GM23338 (cell line): ENCODE measurements at places on chromosomes 16 and 17.

DNA sequence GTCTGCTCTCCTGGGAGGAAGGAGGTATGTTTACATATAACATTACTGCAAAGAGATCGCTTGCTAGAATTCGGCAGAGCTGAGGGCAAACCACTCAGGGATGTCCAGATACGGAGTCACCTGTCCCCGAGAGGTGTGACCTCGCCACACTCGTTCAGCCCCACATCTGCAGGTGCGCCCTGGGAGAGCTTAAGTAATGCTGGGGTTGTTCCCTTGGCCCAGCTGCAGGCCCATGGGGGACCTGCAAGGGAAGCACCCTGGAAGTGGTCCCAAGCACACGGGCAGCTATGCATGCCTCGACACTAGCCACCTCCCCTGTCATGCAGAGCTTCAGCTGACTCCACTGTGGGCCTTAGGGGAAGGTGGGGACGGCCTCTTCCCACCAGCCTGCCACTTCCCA lies 22.2 kb downstream of the USP22 start:
- no peak overlapping the region for H3K4me3 ChIP-seq
- DNase-seq, result no peak
- no peak overlapping the region for H3K27ac ChIP-seq
- H3K27me3 ChIP-seq, result no peaks in the 10 kb centered on the region
- H3K4me1 ChIP-seq, result no peaks in the 10 kb centered on the region
- peaks cover 87% of the 10 kb centered on the region for H3K36me3 ChIP-seq

- no peaks in the 10 kb centered on the region for H3K27me3 ChIP-seq
- no peaks in the 10 kb centered on the region for H3K36me3 ChIP-seq
- peaks cover 15% of the 10 kb centered on the region for H3K4me1 ChIP-seq
- H3K4me3 ChIP-seq, result no peak overlapping the region
- H3K27ac ChIP-seq, result no peak overlapping the region
- no peak for DNase-seq
Observed at GRCh38 chr17:6796887-6797490, 21.0 kb downstream of the FBXO39 start.

- no peaks in the 10 kb centered on the region for H3K27me3 ChIP-seq
- H3K27ac ChIP-seq, result no peak overlapping the region
- no peak overlapping the region for H3K4me3 ChIP-seq
- no peak for DNase-seq
Observed at GRCh38 chr16:17037499-17037898, 433.3 kb downstream of the XYLT1 start.

GRCh38 chr17:67602974-67603373 lies 114.8 kb upstream of the NOL11 start:
- no peaks in the 10 kb centered on the region for H3K36me3 ChIP-seq
- H3K27me3 ChIP-seq, result no peaks in the 10 kb centered on the region

- peaks cover 5% of the 10 kb centered on the region; the same call in 1 of the 2 replicates for H3K36me3 ChIP-seq
- peak; percentile 96 for DNase-seq
- no peaks in the 10 kb centered on the region for H3K27me3 ChIP-seq
- H3K4me1 ChIP-seq, result peaks cover 30% of the 10 kb centered on the region
- no peak overlapping the region for H3K27ac ChIP-seq
Observed at GRCh38 chr17:8158267-8159031, 4.3 kb downstream of the VAMP2 start.

GRCh38 chr17:19271780-19272357 lies 34.7 kb downstream of the EPN2 start:
- DNase-seq, result no peak
- no peaks in the 10 kb centered on the region for H3K36me3 ChIP-seq
- H3K27me3 ChIP-seq, result no peaks in the 10 kb centered on the region
- H3K27ac ChIP-seq, result no peak overlapping the region
- no peak overlapping the region for H3K4me3 ChIP-seq

DNA sequence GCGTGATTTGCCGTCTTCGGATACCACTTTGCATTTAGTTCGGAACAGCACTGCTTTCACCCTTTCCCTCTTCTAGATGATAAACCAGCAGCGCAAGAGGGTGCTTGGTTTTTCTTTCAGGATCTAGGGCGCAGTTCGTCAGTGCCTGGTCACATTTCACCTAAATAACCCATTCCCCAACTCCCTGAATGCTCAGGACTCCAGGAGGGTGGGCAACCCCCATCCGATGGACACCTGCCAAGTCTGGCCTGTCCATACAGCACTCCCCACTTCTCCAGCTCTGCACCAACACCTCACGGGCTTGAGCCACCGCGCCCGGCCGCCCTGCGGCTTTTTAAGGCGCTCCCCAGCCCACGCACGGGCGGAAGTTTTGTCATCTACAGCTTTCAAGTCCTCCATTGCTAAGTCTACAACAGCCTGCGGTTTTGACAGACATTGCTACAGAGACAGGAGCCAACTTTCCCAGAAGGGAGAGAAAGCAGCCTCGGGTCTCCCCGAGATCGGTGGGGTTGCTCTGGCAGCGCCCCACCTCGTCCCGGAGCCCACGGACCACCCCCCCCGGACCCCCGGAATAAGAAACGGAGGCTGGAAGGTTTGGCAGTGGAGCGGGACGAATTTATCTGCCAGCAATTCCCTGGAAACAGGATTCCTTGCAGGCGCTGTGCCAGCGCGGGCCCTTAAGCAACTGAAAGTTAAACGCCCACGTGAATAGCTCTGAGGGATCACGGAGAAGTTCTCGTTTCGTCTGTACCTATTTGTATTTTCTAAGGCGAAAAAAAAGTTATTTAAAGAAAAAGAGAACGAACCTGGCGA lies 38.6 kb upstream of the SLFN13 start:
- DNase-seq, result peak; percentile 13
- H3K4me3 ChIP-seq, result peak overlapping the region; percentile 41
- no peak overlapping the region for H3K27ac ChIP-seq

DNA sequence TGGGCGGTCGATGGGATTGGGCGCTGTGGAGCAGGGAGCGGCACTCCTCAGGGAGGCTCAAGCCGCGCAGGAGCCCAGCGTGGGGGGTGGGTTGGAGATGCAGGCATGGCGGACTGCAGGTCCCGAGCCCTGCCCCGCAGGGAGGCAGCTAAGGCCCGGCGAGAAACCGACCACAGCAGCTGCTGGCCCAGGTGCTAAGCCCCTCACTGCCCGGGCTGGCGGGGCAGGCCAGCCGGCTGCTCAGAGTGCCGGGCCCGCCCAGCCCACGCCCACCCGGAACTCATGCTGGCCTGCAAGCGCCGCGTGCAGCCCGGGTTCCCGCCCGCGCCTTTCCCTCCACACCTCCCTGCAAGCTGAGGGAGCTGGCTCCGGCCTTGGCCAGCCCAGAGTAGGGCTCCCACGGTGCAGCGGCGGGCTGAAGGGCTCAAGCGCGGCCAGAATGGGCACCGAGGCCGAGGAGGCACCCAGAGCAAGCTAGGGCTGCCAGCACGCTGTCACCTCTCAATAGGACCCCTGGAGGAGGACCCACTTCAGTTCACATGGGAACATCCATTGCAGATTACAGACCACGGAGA lies 20.5 kb upstream of the METTL16 start:
- H3K36me3 ChIP-seq, result no peaks in the 10 kb centered on the region
- no peak overlapping the region for H3K27ac ChIP-seq
- H3K27me3 ChIP-seq, result no peaks in the 10 kb centered on the region
- peak; percentile 20 for DNase-seq
- no peak overlapping the region for H3K4me3 ChIP-seq
- H3K4me1 ChIP-seq, result no peaks in the 10 kb centered on the region

DNA sequence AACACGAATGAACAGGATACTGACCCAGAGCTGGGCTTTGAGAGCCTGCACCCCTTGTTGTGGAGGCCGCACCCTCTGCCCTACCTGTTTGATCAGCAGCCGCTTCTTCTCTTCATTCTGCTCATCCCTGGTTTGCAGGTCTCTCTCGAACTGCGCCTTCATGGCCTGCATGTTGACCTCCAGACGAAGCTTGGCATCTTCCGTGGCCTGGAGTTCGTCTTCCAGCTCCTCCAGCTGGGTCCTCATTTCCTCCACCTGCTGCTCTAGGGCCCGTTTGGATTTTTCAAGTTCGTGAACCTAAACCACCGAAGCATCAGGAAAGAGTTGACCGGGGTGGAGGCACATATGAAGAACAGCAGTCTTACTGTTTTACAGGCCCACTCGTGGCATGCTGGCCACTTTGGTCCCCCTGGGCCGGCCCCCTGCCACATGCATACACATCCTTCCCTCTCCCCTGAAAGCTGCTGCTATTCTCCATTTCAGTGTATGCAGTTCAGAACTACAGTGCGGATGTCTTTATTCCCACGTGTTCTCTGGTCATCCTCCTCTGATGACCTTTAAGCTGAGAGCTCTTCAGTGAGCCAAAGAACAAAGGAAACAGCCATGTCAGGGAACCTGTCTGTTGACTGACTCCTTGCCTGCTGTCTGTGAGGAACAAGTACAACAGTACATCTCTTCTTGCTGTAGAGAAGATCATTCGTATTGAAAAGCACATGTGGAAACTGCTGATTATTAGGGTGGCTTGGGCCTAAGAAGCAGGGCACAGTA lies 54.8 kb downstream of the NDEL1 start:
- H3K4me1 ChIP-seq, result no peaks in the 10 kb centered on the region
- H3K4me3 ChIP-seq, result no peak overlapping the region
- no peak for DNase-seq
- H3K27me3 ChIP-seq, result no peaks in the 10 kb centered on the region

DNA sequence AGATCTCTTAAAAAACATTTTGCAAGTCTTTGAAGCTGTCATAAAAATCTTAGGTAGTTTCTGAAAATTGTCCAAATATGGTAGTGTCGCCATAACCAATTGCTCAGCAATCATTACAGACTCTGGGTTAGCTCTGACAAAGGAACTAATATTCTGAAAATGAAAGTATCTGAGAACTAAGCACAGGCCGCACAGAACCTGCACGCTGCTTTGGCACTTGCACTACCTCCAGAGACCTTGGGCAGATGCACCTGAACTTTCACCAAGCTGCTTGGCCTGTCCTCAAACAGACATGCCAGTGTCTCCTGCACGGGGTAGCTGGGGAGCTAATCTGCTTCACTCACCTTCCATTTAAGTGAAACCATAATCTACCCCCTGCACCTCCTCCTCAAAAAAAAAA lies 317.0 kb downstream of the MAF start:
- H3K4me3 ChIP-seq, result no peak overlapping the region
- no peaks in the 10 kb centered on the region for H3K36me3 ChIP-seq
- no peaks in the 10 kb centered on the region for H3K27me3 ChIP-seq
- DNase-seq, result no peak
- no peak overlapping the region for H3K27ac ChIP-seq
- H3K4me1 ChIP-seq, result peaks cover 18% of the 10 kb centered on the region

GRCh38 chr17:16997514-16998429 lies 25.9 kb upstream of the TNFRSF13B start:
- no peaks in the 10 kb centered on the region for H3K4me1 ChIP-seq
- H3K27ac ChIP-seq, result no peak overlapping the region
- no peak for DNase-seq
- H3K27me3 ChIP-seq, result no peaks in the 10 kb centered on the region
- no peak overlapping the region for H3K4me3 ChIP-seq
- H3K36me3 ChIP-seq, result no peaks in the 10 kb centered on the region

DNA sequence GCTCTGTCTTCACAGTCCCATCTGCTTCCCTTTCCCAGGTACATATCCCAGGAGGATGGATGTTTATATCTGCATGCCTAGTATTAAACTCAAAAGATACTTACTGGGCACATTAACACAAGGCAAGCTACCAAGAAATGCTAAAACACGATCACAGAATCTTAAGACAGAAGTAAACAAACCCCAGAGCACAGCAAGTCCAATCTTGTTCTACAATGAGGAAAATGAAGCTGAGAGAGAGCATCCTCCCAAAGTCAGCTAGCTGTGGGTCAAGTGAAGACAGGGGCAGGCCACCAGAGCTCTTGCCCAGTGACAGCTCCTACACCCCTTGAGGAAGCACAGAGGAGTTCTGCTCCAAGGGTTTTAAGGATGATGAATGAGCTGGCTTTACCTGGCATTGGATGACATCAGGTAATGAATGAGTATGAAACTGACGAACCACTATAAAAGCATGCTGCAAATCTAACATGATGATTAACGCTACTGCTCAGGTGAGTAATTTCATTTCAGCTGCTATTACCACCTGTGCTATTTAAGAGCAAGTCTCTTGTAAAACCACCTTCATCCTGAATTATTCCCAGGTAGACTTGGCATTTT lies 20.3 kb downstream of the XPO6 start:
- no peaks in the 10 kb centered on the region for H3K27me3 ChIP-seq
- H3K36me3 ChIP-seq, result no peaks in the 10 kb centered on the region
- H3K4me3 ChIP-seq, result no peak overlapping the region

DNA sequence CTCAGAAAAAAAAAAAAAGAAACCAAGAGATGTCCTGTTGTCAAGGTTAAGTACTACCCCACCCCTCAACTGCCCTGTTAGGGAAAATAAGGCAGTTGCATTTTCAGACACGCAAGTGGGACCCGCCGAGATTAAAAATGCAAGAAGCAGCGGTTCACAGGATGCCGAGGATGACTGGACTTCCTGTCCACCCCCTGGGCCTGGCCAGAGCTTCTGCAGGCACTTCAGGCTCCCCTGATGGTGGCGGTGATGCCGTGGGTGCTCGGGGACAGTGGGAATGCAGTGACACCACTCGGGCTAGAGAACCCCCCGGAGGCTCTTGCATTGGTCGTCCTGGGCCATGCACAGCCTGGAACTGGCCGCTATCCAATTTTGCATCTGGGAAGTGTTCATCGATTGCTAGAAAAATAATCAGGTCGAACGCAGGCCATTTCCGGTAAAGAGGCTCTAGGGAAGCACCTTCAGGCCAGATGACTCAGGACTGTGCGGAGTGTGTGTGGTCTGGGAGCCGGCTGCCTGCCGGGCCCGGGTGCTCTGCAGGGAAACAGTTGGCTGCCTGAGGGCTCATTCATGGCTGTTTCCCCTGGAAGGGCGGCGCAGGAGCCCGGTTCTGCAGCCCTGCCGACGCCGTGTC lies 13.4 kb upstream of the CRISPLD2 start:
- H3K27me3 ChIP-seq, result no peaks in the 10 kb centered on the region
- DNase-seq, result no peak
- H3K4me3 ChIP-seq, result no peak overlapping the region
- no peaks in the 10 kb centered on the region for H3K4me1 ChIP-seq
- H3K36me3 ChIP-seq, result no peaks in the 10 kb centered on the region

DNA sequence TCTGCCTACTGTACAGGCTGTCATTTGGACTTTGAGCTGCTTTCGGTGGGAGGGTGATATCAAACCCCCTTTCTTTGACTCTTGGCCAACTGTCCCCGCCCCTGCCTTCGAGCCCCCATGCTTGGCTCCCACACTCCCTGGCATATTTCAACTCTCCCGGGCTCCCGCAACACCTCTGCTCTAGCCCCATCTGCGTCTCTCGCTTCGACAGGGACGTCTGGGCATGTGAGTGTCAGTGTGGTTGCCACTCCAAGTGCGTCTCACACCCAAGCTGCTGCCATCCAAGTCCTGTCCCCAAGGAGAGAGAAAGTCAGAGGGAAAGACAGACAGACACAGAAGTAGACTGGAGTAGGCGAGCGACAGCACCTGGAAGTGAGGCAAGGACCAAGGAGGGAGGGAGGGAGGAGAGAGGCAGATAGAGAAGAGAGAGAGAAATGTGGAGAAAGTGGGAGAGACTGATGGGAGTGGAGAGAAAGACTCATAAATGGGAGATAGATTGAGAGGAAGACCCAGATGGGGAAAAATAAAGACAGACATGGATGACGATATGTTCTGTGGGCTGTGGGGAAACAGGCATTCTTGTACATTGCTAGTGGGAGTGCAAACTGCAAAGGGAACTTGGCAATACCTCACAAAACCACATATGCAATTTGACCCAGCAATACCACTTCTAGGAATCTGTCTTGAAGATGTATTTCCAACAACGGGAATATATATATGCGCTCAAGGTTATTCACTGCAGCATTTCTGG lies 11.8 kb downstream of the STARD3 start:
- no peaks in the 10 kb centered on the region for H3K27me3 ChIP-seq
- H3K4me3 ChIP-seq, result no peak overlapping the region
- no peaks in the 10 kb centered on the region for H3K36me3 ChIP-seq
- no peak for DNase-seq
